ENCODE measurements at places on chromosomes 5 and 9.

GRCh38 chr5:39063037-39063436 lies 11.2 kb downstream of the RICTOR start:
- no peak for DNase-seq

GRCh38 chr5:96530901-96531300 lies 97.9 kb upstream of the PCSK1 start:
- no peak for DNase-seq

- no peak for DNase-seq
These were observed 7.0 kb downstream of the UBE2QL1 start for GRCh38 chr5:6455571-6456200.

DNA sequence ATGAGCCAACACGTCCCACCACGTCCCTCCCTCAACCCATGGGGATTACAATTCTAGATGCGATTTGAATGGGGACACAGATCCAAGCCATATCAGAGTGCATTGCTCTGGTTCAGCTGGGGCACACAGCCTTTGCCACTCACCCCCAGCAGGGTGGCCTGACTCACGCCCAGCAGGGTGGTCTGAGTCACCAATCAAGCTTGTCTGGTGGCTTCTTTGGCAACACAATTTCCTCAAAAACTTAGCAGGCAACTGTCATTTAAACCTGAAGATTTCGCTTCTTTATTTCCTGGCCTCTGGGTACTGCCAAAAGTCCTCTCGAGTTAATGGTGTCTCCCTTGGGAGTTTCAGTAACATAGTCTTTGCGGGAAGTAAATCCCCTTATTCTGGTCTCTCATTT lies 16.3 kb upstream of the SEMA5A start:
- DNase-seq = no peak

DNA sequence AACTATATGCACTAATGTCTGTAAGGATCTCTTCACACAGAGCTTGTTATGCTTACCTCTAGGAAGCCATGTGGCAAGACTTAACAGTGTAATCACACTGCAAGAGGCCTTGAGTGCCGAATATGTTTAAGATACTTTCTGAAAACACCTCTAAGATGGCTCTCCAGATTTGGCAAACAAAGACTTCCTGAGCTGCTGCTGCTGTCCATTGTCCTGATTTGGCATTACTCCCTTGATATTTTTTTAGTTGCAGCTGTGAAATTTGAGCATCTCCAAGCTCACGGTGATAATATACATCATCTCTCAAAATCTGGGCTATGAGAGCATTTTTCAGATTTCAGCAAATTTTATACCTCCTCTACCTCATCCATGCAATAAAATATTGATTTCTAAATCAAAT lies 384.5 kb upstream of the CDH6 start:
- DNase-seq = no peak

DNA sequence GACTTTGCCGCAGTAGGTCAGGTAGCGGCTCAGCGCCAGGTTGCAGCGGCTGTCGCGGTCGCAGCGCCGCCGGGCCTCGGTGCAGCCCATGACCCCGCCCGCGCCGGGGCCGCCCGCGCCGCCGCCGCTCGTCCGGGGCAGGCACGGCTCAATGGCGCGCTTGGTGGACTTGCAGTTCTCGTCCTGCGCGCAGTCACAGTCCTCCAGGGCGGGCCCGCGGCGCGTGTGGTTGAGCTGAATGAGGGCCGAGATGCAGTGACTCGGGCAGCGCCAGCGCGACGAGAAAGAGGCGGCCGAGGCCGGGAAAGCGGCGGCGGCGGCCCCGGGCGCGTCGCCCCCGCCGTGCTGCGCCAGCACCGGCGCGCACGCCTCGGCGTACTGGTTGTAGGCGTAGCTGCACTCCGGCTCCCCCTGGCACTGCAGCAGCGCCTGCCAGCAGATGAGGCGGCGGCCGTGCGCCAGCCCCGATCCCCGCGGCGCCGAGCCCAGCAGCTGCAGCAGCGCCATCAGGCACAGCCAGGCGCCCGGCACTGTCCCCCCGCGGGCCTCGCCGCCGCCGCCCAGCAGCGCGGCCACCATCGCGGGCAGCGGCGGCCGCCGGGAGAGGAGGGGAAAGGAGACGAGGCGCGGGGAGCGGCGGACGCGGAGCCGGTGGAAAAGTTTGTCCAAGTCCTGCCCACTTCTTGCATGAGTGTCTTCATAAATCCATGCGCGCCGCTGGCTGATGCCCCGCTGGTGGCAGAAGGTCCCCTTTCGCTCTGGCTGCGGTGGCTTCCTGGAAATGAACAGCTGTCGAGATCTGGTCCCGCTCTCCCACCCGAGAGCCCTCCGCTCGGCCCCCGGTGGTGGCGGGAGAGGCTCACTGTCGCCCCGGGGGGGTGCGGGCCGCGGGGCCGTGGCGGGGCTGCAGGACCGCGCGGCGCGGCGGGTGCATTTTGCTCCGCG lies 833 bp downstream of the GAS1 start:
- no peak for DNase-seq

- DNase-seq = no peak
These were observed 63.3 kb upstream of the SMC5 start for GRCh38 chr9:70195456-70195855.

GRCh38 chr9:94768766-94769165 lies 42.3 kb downstream of the AOPEP start:
- DNase-seq = no peak

- DNase-seq = no peak
These were observed 31.6 kb upstream of the RFK start for GRCh38 chr9:76425677-76426453.

DNA sequence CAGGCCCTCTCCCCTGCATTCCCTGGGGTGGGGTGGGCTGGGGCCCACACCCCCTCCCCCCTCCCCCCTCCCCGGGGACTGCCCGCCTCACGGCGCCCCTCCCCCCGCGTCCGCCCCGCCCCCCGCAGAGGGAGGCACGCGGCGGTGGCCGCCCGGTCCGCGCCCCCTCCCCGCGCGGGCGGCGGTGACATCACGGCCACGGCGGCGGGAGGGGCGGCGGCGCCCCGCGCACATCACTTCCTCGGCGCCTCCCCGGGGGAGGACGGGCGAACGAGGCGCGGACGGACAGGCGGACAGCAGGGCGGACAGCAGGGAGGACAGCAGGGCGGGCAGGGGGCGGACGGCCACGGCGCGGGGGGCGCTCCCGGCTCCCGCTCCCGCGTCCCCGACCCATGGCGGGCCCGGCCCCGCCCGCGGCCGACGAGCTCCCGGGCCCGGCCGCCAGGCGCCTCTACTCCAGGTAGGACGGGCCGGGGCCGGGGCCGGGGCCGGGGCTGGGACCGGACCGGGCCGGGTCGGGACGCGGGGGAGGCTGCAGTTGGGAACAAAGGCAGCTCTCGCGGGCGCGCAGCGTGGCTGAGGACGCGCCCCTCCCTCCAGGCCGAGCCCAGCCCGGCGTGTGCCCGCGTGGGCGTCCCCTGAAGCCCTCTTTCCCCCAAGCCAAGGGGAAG lies at the start of gene GPSM1:
TSS of gene GPSM1 (plus strand) at position 236 of the 671 bp plus-strand sequence. CDS start at position 393, 157 bp downstream.
- DNase-seq = no peak
